ENCODE measurements at places on chromosomes 2 and 18.

GRCh38 chr2:210544007-210544590 is 12.3 kb upstream of the CPS1 start:
- no peak for DNase-seq

- DNase-seq, result no peak
Measured at GRCh38 chr18:34219651-34220050, 5.1 kb downstream of the NOL4 start.

DNA sequence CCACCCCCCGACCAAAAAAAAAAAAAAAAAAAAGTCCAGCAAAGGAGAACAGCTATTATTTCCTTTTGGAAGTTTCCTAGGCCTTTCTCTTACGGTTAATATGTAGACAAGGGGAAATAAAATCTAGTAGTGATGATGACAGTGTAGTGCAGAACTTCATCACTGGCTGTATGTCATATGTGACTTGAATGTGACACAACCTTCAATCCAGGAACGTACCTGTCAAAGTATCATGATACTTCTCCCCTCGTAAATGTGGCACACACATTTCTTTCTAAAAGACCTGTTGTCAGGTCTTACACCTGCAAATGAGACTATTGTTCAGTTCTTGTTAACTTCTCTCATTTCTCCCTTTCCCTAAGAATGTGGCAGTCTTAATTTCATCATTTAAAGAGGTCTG is 173.5 kb downstream of the PRPF40A start:
- no peak for DNase-seq

- no peak for DNase-seq
Measured at GRCh38 chr2:234251326-234252271, 201.1 kb downstream of the SPP2 start.

DNA sequence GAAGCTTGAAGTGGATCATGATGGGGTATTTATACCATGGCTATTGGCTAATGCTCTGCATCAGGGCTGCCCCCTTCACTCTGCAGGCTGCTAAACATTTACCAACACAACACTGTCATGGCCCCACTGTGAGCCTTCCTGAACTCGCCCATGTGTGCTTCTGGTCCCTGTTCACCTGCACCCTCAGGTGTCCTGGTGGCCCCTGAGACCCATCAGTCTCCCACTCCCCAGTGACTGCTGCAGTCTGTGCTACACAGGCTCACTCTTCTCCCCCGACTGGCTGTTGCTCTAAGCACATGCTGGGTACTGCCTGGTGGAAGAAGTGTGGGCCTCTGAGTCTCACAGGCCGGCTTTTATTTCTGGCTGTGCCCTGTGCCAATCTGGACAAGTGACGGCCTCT is 183.0 kb upstream of the HS6ST1 start:
- DNase-seq, result no peak

GRCh38 chr18:13261661-13262357 is 43.2 kb downstream of the LDLRAD4 start:
- peak; percentile 20 for DNase-seq

- DNase-seq, result no peak
Measured at GRCh38 chr18:9947248-9947647, 33.4 kb downstream of the VAPA start.

- DNase-seq, result no peak
Measured at GRCh38 chr2:67389788-67390187, 7.3 kb upstream of the ETAA1 start.

DNA sequence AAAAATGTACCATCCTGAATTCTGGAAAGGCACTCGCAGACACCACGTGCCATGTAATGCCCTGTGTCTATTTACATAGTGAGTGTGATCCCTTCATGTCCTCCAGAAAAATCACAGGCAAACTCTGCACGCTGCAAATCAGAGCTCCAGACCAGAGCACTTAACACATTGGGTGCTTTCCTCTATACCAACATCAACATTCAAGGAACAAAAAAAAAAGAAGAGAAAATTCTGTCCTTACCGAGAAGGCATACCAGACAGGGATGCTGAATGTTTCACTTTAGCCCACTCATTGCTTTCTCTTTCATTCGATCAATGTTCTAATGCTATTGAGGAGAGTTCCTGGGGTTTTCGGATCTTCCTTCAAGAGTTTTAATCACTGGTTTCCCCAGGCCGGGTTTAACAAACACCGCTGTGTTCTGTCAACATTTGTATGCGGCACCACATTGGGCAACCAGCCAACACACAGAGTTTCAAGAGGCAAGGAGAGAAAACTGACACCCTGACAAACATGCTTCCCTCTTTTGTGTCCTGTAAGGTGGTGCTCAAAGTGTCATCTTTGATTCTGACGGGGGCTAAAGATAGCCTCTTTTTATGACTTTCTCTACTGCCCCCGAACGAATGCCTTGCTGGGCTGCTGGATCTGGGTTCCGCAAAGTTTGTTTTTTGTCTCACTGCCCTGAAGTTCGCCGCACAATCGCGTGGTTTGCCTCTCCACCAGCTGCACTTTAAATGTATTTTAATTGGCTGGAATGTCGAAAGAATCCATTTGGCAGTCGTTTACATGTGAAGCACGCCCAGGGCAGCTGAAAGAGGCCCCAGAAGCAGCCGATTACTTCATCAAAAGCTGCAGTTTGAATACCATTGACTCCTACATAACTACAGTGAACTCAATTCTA is 106.4 kb upstream of the NCKAP5 start:
- no peak for DNase-seq

Data from CD14-positive monocyte (primary cell).